Naive thymus-derived CD8-positive, alpha-beta T cell (primary cell): ENCODE measurements at places on chromosomes 11 and 22.

DNA sequence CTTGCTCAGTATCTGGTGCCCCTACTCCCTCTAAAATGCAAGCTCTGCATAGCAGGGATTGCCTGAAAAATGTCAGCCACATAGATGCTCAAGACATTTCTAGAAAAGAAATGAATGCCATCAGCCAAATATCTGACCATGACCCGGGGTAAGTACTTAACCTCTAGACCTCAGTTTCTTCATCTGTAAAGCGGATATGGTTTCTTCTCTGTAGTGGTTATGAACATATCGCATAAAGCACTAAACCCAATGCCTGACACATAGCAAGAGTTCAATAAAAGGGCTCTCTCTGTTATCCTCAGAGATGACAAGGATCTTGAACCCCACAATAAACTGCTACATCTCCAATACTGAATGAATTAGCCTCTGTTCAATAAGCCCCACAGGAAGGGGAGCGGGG is 122.6 kb downstream of the ABTB2 start:
- DNase-seq = no peak

- DNase-seq = peak; percentile 64
Measured at GRCh38 chr11:121452609-121453150, at the start of gene SORL1-AS1. SORL1-AS1 (minus strand) TSS chr11:121452967.

GRCh38 chr11:4087551-4087950 is 7.0 kb upstream of the RRM1 start:
- no peak for DNase-seq

DNA sequence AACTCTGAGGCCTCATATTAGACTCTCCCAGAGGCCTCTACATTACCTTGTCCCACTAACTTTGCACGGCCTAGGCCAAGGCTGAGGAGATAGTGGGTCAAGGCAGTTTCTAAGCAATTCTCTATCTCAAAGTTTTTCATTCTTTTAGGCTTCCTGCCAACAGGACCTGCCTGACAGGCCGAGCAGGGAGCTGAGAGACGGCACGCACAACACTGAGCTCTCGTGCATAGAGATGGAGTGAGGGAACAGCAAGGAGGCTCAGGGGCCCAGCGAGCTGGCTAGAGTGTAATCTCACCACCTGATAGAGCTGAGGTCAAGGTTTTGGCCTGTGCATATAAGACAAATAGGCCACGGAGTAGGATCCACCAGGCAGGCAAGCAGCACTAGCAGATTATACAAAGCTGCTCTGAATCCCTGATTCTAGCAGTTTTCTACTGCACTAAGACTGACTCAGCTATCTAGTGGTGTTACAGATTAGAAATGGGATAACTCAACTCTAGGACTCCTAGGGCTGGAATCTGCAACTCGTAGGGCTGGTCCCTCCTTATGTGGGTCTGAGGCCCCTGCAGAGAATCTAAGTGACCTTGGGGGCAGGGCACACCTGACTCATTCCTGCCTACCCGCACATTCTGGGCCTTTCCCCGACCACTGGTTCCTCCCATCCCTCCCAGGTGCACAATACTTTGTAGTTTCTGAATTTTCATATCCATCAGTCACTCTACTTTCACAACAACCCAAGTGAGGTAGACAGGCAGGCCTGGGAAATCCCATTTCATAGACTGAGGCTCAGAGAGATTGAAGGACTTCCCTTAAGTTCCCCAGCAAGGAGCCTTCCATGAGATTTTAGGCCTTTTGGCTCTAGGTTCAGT is 1.7 kb downstream of the CYB5R2 start:
- DNase-seq = no peak

DNA sequence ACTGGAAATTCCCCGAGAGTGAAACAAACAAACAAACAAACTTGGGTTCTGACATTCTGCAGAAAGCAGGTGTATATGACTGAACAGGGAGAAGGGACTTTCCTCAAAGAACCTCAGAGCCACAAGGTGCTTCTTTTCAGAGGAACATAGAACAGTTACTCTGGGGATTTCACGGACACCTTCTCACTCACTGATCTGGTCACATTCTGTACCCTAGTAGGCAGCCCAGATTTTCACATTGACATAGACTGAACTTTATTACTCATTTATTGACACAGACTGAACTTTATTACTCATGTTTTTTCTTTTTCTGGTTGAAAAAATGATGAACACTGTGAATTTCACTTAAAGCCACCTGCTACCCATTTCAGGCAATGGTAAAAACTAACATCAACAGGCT is 263.0 kb downstream of the OPCML start:
- DNase-seq = no peak
